Left lung (tissue), 14 donors: ENCODE measurements at places on chromosomes 6 and 20.

- H3K27ac ChIP-seq = no peak overlapping the region
- H3K36me3 ChIP-seq = no peaks in the 10 kb centered on the region
- no peak overlapping the region for H3K4me3 ChIP-seq
- DNase-seq = no peak
These were observed 167.4 kb downstream of the CDC5L start for GRCh38 chr6:44554861-44555260.

- no peaks in the 10 kb centered on the region for H3K36me3 ChIP-seq
- DNase-seq = no peak
- peaks cover 23% of the 10 kb centered on the region for H3K27me3 ChIP-seq
- no peak overlapping the region for H3K27ac ChIP-seq
- no peaks in the 10 kb centered on the region for H3K4me1 ChIP-seq
These were observed 530.4 kb downstream of the QKI start for GRCh38 chr6:163944897-163945296.

- H3K4me3 ChIP-seq = peak overlapping the region; percentile 62
- H3K4me1 ChIP-seq = no peaks in the 10 kb centered on the region
- H3K27me3 ChIP-seq = no peaks in the 10 kb centered on the region
- H3K27ac ChIP-seq = peak overlapping the region; percentile 98
These were observed 1.3 kb upstream of the UTRN start for GRCh38 chr6:144283646-144284477.

DNA sequence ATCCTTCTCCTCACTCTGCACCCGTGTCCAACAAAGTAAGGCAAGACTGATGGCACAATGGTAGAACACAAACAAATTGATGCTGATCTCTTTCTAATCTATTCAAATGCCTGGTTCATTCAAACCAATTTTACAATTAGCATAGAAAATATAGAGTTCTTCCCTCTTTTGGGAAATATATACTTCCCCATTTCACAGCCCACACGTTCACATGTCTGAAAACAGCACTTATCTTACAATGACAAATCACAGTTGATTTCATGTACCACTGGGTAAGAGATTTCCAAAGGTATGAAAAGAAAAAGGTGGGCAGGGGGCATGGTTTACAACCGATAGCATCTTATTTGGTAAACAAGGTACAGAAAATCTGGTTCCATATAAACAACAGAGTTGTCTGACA, 137.6 kb downstream of the RNGTT start:
- no peak overlapping the region for H3K4me3 ChIP-seq
- H3K27me3 ChIP-seq = no peaks in the 10 kb centered on the region
- no peak overlapping the region for H3K27ac ChIP-seq
- peaks cover 11% of the 10 kb centered on the region for H3K36me3 ChIP-seq

- H3K36me3 ChIP-seq = no peaks in the 10 kb centered on the region
- DNase-seq = no peak
- H3K27ac ChIP-seq = no peak overlapping the region
- peaks cover 37% of the 10 kb centered on the region for H3K27me3 ChIP-seq
These were observed 72.7 kb upstream of the GATA5 start for GRCh38 chr20:62548471-62548870.

GRCh38 chr6:31035862-31036497, 25.7 kb downstream of the MUC22 start:
- no peak overlapping the region for H3K4me3 ChIP-seq
- H3K27ac ChIP-seq = no peak overlapping the region
- H3K27me3 ChIP-seq = no peaks in the 10 kb centered on the region
- no peaks in the 10 kb centered on the region for H3K4me1 ChIP-seq

GRCh38 chr6:93123585-93123984, 295.8 kb downstream of the EPHA7 start:
- no peaks in the 10 kb centered on the region for H3K27me3 ChIP-seq
- no peak for DNase-seq
- H3K36me3 ChIP-seq = no peaks in the 10 kb centered on the region
- H3K4me3 ChIP-seq = no peak overlapping the region
- no peak overlapping the region for H3K27ac ChIP-seq
- H3K4me1 ChIP-seq = no peaks in the 10 kb centered on the region

GRCh38 chr6:38146021-38146733, 326.6 kb downstream of the ZFAND3 start:
- no peaks in the 10 kb centered on the region for H3K27me3 ChIP-seq
- peaks cover 3% of the 10 kb centered on the region for H3K4me1 ChIP-seq
- DNase-seq = no peak
- no peak overlapping the region for H3K4me3 ChIP-seq
- H3K36me3 ChIP-seq = no peaks in the 10 kb centered on the region
- no peak overlapping the region for H3K27ac ChIP-seq

GRCh38 chr6:35084041-35084491, 57.1 kb downstream of the TCP11 start:
- H3K36me3 ChIP-seq = no peaks in the 10 kb centered on the region
- H3K27ac ChIP-seq = no peak overlapping the region
- H3K4me1 ChIP-seq = no peaks in the 10 kb centered on the region
- no peak overlapping the region for H3K4me3 ChIP-seq
- H3K27me3 ChIP-seq = no peaks in the 10 kb centered on the region

- no peak overlapping the region for H3K4me3 ChIP-seq
- H3K27ac ChIP-seq = no peak overlapping the region
- no peak for DNase-seq
- no peaks in the 10 kb centered on the region for H3K4me1 ChIP-seq
These were observed 160.9 kb downstream of the FRK start for GRCh38 chr6:115899730-115900282.

GRCh38 chr6:128033156-128033555, 132.3 kb upstream of the THEMIS start:
- H3K4me3 ChIP-seq = no peak overlapping the region
- H3K27ac ChIP-seq = no peak overlapping the region
- DNase-seq = no peak
- H3K27me3 ChIP-seq = no peaks in the 10 kb centered on the region
- no peaks in the 10 kb centered on the region for H3K4me1 ChIP-seq

DNA sequence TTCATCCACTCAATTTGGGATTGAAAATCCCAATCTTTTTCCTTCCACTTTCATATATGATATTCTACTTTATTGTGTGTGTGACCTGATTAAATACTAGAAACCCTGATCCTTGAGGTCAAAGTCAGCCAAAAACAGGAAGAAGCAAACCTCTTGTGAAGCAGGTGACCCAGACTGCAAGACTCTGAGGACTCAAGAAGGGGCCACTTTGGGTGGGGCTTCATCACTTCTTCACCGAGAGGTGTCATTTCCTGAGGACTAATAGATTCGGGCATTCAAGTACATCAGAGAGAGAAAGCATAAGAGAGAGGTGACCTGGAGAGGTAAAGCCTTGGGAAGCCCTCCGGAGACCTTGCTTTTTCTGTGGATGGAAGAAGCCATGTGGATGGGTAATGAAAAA, 129.0 kb downstream of the CFAP61 start:
- DNase-seq = no peak
- H3K36me3 ChIP-seq = no peaks in the 10 kb centered on the region
- H3K4me1 ChIP-seq = no peaks in the 10 kb centered on the region

DNA sequence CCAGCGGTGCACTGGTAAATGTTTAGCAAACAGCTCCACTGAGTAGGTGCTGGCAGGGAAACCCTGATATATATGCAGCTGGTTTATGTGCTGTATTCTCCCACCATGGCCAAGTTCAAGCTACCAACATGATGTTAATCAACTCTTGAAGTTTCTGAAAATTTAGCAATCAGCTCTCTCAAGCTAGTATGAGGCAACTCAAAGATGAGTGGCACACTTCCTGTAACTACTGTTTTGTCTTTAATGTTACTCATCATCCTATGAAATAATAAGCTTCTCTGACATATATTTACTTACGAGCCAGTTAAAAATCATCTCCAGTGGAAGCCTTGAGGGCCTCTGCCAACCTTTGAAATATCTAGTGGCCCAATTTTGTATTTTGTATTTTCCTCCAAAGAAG, 54.7 kb downstream of the TRMT6 start:
- DNase-seq = no peak
- H3K27ac ChIP-seq = no peak overlapping the region
- H3K27me3 ChIP-seq = no peaks in the 10 kb centered on the region
- H3K4me3 ChIP-seq = no peak overlapping the region
- H3K4me1 ChIP-seq = no peaks in the 10 kb centered on the region
- H3K36me3 ChIP-seq = no peaks in the 10 kb centered on the region

GRCh38 chr6:34045771-34046170, 100.1 kb downstream of the GRM4 start:
- H3K36me3 ChIP-seq = no peaks in the 10 kb centered on the region
- H3K4me3 ChIP-seq = no peak overlapping the region
- no peaks in the 10 kb centered on the region for H3K4me1 ChIP-seq
- DNase-seq = no peak

DNA sequence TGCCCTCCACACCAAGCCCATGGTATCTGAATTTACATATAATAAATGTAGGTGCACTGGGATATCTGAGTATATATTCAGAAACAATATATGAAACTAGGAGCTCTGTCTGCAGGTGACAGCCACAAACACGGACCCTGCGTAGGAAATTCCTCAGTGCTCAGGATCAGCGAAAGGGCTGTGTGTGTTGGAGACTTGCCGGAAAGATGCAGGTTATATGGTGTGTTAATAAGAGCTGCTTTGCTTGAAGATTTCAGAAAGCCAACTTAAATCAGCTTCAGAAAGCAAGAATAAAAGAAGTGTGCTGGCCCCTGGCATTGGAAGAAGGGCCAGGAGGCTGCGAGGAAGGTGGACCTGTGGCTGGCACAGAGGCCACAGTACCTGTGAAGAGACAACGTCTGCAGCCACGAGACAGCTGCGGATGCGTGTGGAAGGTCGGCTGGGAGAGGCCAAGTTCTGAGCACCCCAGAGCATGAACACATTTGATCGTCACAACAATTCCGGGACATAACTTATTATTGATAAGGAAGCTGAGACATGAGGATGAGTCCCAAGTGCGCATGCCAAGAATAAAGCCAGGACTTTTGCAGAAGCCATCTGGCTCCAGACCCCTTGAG, 183.2 kb downstream of the DLL1 start:
- DNase-seq = no peak
- H3K27ac ChIP-seq = no peak overlapping the region
- H3K27me3 ChIP-seq = peaks cover 14% of the 10 kb centered on the region
- H3K4me3 ChIP-seq = no peak overlapping the region

DNA sequence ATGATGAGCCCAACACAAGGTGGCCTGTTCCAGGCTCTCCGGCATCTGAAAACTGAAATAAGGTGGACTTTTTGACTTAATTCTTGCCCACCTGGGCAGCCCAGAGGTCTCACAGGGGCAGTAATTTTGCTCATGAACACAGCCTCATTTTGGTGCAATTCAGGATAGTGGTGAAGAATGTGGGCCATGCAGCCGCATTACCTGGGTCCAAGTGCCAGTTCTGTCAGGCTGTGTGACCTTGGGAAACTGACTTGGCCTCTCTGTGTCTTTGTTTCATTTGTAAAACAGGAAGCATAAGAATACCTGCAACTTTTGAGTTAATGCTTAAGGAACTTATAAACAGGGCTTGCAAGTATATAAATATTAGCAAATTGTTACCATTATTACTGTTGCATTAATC, 5.6 kb downstream of the PREX1 start:
- peaks cover 31% of the 10 kb centered on the region for H3K36me3 ChIP-seq
- DNase-seq = no peak
- no peaks in the 10 kb centered on the region for H3K27me3 ChIP-seq
- H3K4me3 ChIP-seq = no peak overlapping the region
- H3K4me1 ChIP-seq = peaks cover 10% of the 10 kb centered on the region
